Adipocyte (in vitro differentiated cells): ENCODE measurements at places on chromosomes 7 and 10.

DNA sequence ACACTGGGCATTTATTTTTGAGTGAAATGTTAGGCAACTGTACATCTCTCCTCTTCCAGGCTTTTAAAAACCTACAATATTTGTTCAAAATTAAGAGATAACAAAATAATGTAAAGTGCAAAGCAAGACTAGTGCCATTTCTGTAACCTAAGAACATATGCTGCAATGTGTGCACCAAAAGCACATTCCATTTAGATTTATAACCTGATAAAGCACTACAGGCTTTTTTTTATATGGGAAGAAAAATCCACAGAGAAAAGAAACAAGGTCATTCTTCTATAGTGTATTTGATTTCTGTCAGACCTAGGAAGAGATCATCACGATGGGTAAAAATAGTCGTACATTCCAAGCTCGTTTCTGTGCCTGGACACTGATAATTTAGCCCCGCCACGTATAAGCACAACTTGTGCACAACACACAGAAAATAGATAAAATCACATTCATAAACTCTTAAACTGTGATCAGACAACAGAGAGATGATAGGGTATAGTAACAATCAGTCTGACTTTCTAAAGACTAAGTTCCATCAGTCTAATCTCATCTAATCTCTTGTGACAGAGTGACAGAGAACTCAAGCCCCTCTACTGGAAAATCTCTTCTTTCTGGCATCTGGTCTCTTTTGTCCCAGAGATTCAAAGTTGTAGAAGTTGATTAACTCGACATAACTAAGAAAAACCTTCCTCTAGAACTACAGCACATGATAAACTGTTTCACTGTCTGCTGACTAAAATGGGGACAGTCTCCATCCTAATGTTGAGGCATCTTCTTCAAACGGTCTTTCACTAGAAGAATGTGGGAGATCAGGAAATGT lies 6.7 kb downstream of the LAMB1 start:
- DNase-seq: peak; percentile 74

DNA sequence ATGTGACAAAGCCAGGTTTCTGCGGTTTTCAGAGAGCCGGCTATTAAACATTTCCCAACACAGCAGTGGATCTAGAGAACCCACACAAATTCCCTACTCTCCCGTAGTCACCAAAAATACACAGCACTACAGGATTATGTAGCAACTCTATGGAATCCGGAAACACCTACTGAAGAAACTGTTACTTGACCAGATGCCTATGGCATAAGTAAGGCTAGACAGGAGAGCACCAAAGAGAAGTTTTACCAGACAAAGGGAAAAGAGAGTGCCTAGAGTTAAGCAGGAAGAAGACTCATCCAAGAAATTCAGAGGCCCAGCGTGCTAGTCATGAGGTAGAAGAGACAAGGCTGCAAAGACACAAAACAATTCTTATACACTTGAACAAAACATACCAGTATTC lies 321.1 kb downstream of the PARD3 start:
- no peak for DNase-seq

- no peak for DNase-seq
These were observed 216.2 kb downstream of the SEMA3D start for GRCh38 chr7:84970670-84971069.

GRCh38 chr7:44286618-44287487 lies 38.5 kb downstream of the CAMK2B start:
- DNase-seq: no peak

DNA sequence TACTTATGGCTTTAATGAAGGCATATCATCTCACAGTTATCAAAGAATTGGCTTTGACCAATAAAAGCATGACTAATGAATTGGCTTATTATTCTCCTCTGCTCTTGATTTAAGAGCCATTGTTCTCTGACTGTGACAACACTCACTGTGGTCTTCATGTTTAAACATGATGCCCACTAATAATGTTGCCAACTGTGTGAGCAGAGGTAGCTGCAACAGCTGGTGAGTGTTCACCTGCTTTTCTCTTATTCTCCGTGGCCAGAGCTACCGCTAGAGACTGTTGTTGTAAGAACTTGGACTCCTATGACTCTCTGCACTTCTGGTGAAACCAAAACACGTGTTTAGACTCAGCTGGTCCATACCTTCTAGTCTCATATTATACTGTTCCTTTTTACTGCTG lies 335.9 kb downstream of the XPNPEP1 start:
- DNase-seq: no peak

- DNase-seq: no peak
These were observed 55.7 kb downstream of the ANKMY2 start for GRCh38 chr7:16589881-16590280.

- DNase-seq: no peak
These were observed 29.3 kb downstream of the ZNF777 start for GRCh38 chr7:149431486-149432120.

- DNase-seq: no peak
These were observed 19.6 kb downstream of the C10orf62 start for GRCh38 chr10:97608991-97609561.

GRCh38 chr10:69141304-69141703 lies 17.3 kb downstream of the VPS26A start:
- DNase-seq: no peak

- DNase-seq: peak; percentile 66
These were observed 380.9 kb downstream of the LRRTM3 start for GRCh38 chr10:67306588-67307205.

GRCh38 chr7:75861636-75862035 lies 17.2 kb upstream of the RHBDD2 start:
- DNase-seq: peak; percentile 37

- no peak for DNase-seq
These were observed 57.7 kb upstream of the EFCAB10 start for GRCh38 chr7:105638902-105639495.

GRCh38 chr7:55140221-55140940 lies 121.6 kb downstream of the EGFR start:
- DNase-seq: peak; percentile 70

DNA sequence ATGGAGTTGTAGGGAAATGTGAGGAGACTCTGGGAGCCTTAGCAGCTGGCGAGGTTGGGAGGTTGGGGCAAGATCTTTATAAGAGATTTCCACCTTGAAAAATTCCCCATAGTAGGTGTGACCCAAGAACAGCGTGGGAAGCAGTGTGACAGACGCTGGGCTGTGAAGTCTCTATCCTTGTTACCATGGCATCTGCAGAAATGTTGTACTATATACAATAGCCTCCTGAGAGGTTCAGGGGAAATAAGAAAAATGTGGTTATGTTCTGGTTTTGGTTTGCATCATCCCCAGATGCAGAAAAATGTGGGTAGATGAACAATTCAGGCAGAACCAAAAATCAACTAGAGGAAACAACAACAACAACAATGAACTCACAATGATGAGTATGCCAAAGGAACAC lies 498.6 kb downstream of the SH2D4B start:
- no peak for DNase-seq

DNA sequence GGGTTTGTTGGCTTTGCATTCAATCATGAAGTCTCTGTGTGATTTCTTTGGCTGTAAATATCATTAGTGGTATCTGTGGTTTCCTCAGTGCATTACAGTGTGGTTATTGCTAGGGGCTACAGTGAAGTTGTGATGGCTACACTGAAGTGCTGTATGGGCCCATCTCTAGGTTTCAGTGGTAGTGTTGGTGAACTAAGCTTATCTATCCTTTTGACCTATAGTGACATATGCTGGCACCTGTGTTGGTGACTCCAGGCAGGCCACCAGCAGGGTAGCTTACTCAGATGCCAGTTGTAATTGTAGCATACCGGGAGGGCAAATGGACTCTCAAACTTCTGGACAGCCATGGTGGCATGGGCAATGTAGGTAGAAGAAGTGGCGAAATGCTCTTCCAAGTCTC lies 219.0 kb downstream of the ANKRD30A start:
- DNase-seq: no peak

- DNase-seq: peak; percentile 13
These were observed 77.9 kb upstream of the PLXNA4 start for GRCh38 chr7:132654150-132654549.

GRCh38 chr7:47803025-47803424 lies 145.2 kb downstream of the PKD1L1 start:
- DNase-seq: no peak

DNA sequence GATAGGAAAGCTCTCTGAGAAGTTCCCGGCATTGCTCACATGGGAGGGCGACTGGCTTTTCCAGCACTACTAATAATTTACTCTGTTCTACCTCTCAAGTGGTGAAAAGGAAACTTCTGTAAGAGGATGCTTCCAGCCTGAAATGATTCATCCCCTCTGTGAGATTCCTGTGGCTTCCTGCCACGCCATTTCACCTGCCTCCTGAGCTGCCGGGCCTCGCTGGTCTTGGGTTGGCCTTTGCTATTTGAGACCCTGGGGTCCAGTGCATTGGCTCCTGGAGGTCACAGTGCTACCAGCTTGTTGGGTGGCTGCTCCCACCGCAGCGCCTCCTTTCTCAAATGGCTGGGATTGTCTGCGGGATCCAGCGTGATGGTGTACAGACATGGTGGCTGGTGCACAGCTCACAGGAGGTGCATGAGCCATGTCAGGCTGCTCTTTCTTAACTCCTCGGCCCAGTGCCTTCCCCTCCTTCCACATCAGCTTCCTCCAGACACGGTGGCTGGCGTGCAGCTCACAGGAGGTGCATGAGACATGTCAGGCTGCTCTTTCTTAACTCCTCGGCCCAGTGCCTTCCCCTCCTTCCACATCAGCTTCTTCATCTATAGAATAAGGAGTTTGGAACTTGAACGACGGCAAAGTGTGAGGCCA lies 42.9 kb upstream of the PCBD1 start:
- peak; percentile 23 for DNase-seq

- no peak for DNase-seq
These were observed 72.2 kb upstream of the COL13A1 start for GRCh38 chr10:69729326-69730048.

- no peak for DNase-seq
These were observed 49.0 kb downstream of the FOXL3 start for GRCh38 chr7:339062-339342.

- no peak for DNase-seq
These were observed 11.4 kb upstream of the HKDC1 start for GRCh38 chr10:69208761-69209160.

DNA sequence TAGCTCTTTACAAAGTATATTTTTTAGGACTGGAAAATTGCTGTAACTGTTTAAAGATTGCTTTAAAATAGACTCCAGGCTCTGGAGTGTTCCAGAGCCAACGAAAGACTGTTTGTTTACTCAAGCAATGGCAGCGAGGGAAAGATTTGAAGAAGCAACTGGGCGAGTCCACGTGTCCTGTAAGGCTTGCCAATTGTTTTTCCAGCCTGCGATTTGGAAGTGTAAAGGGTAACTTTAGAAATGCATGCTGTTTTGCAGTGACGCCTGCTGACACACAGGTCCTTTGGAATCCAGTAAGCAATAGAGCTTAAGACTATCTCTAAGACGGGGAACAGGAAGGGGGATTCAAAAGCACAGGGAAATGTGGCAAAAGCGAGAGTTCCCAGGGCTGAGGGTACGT lies 55.8 kb downstream of the TACC2 start:
- peak; percentile 40 for DNase-seq

DNA sequence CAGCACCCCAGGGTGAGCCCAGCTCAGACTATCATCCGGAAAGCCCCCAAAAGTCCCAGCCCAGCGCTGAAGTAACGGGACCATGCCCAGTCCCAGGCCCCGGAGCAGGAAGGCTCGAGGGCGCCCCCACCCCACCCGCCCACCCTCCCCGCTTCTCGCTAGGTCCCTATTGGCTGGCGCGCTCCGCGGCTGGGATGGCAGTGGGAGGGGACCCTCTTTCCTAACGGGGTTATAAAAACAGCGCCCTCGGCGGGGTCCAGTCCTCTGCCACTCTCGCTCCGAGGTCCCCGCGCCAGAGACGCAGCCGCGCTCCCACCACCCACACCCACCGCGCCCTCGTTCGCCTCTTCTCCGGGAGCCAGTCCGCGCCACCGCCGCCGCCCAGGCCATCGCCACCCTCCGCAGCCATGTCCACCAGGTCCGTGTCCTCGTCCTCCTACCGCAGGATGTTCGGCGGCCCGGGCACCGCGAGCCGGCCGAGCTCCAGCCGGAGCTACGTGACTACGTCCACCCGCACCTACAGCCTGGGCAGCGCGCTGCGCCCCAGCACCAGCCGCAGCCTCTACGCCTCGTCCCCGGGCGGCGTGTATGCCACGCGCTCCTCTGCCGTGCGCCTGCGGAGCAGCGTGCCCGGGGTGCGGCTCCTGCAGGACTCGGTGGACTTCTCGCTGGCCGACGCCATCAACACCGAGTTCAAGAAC lies 1.1 kb downstream of the VIM start:
- peak; percentile 96 for DNase-seq

DNA sequence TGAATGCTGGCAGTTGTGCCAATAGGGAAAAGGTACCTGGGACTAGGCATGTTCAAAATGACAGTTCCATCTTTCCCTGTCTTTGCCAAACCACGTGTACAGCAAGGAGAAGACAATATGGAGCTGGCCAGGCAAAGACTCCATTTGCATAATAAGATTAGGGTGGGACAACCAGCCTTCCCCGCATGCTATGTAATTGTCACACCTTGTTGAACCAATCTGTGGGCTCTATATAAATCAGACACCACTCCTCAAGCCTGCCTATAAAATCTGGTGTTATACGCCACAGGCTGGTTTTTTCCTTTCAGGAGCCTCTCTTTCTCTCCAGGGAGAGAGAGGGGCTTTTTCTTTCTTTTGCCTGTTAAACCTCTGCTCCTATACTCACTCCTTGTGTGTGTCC lies 11.0 kb upstream of the NUB1 start:
- DNase-seq: no peak

GRCh38 chr7:24781106-24781505 lies 23.8 kb upstream of the GSDME start:
- DNase-seq: no peak

DNA sequence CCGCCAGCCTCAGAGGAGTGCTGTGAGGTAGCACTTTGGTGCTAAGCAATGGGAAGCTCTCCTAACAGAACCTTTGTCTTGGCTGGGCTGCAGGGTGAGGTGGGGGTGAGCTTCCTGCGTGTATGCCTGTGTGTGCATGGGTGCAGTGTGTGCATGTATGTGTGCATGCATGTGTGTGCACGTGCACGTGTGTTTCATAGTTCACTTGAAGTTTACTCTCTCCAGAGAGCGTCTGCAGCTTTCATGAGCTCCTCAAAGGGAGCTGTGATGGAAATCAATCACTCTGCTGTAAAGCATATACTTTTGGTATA lies 4.9 kb upstream of the ZNF467 start:
- no peak for DNase-seq

DNA sequence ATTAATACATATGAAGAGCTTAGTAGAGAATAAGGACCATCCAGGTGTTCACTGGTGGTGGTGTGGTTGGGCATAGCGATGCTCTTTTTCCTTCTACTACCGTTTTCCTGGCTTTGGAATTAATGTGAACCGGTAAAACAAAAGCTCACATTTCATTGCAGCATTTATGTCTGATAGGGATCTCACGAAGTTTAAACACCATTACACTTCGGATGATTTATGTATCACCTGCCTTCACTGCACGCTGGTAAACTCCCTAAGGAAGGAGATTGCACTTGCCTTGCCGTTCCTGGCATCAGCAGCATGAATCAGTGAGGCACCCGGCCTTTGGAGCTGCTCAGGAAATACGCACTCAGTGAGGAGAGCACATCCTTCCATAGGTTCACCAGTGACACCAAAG lies 47.5 kb downstream of the WIPF3 start:
- no peak for DNase-seq

DNA sequence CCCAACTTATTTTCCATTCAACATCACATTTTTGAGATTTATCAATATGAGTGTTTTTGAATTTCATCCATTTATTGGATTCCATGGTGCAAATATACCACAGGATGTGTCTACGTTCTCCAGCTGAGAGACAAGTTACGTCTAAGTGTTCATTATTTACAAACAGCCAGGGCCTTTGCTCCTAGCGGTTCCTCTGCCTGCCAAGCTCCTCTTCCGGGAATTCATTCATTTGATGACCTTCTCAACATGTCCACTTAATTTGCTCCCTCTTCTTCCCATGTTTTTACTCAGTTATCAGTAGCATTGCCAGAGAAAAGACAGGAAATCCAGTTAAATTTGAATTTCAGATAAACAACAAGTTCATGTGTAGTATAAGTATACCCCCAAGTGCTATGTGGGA lies 321.7 kb downstream of the PRPF18 start:
- DNase-seq: no peak
